ENCODE measurements at places on chromosomes 12 and 14.

DNA sequence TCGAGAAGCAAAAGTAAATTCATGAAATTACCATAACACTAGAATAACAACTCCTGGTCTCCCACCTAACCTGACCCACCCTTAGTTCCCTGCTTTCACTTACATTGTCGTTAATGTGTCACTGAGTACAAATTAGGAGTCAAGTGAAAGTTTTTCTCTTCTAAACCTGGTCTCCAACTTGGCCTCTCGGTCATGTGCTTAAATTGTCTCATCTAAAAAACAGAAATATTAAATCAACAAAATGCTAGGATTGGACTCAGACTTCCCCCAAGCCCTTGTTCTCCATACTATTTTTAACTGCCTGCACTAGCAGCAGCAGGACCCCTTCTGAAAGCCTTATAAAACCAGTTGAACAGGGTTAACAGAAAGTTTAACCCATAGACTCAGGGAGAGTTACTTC is 1.8 kb upstream of the BTG1 start:
- DNase-seq, result peak; percentile 39

GRCh38 chr14:44657203-44657602 is 150.1 kb upstream of the FSCB start:
- no peak for DNase-seq

DNA sequence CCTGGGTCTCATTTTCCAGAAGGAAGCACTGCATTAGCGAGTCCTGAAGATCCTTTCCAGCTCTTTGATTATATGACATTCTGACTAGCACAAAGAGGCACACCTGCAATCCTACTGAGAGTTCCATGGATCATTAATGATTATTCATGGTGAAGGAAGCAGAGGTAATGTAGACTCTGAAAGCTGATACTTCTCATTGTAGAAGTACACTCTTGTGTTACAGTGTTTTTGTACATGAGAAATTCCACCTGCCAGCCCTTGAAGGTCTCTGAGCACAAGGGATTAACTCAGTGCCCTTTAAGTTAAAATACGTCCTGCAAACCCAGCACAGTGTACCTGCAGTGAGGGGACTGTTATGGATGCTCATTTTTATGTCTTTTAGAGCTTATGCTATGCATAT is 558.8 kb upstream of the FBXO33 start:
- no peak for DNase-seq

GRCh38 chr14:63204407-63205043 is at the start of gene RHOJ:
TSS of gene RHOJ (plus strand) at chr14:63204443. CDS start at chr14:63204870, 427 bp downstream.
- DNase-seq, result no peak

GRCh38 chr14:68718023-68718990 is 74.6 kb downstream of the ZFP36L1 start:
- no peak for DNase-seq

DNA sequence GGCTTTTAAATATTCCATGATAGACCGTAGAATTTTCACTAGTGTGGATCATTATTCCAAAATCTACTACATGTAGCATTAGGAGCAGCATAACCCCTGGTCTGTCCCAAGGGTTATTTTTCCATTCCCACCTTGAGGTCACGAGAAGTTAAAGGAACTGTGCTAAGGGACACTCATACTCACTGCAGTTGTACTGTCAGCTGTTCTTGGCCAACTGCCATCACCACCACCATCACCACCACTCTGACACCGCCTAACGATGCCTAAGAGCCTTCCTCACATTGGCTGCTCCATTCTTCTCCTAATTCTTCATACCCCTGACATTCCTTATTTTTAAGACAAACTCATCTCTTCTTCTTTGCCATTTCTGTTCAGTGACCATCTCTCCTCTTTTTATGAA is 13.4 kb upstream of the PTGDR start:
- no peak for DNase-seq

GRCh38 chr14:91138511-91139359 is 24.9 kb downstream of the DGLUCY start:
- DNase-seq, result peak; percentile 79

DNA sequence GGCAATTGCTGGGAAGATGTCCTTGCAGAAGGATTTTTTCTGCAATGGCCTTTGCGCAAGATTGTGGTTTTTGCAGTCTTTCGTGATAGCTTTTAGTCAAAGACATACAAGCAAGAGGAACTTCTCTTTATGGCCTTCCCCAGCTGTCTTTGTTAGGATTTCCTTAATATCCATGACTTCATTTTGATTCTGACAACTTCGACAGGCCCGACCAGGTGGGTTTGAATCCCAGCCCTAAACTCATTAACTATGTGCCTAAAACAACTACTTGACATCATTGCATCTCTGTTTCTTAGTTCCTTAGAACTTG is 13.3 kb upstream of the VRK1 start:
- peak; percentile 91 for DNase-seq

- DNase-seq, result no peak
These were observed 109.6 kb downstream of the RMST start for GRCh38 chr12:97572220-97572619.

- no peak for DNase-seq
These were observed 7.4 kb upstream of the GAS2L3 start for GRCh38 chr12:100565987-100566545.

- DNase-seq, result no peak
These were observed 6.4 kb downstream of the ACTN1 start for GRCh38 chr14:68972507-68973218.

GRCh38 chr14:58639198-58639565 is 1.4 kb downstream of the DACT1 start:
- no peak for DNase-seq

- DNase-seq, result peak; percentile 88
These were observed 18.6 kb downstream of the LGMN start for GRCh38 chr14:92729634-92730358.

GRCh38 chr14:92747701-92748258 is 647 bp downstream of the LGMN start:
- DNase-seq, result no peak

GRCh38 chr14:100140452-100141078 is 18.9 kb downstream of the DEGS2 start:
- DNase-seq, result peak; percentile 92

GRCh38 chr12:99287136-99287535 is 360.4 kb upstream of the GARIN6 start:
- no peak for DNase-seq

DNA sequence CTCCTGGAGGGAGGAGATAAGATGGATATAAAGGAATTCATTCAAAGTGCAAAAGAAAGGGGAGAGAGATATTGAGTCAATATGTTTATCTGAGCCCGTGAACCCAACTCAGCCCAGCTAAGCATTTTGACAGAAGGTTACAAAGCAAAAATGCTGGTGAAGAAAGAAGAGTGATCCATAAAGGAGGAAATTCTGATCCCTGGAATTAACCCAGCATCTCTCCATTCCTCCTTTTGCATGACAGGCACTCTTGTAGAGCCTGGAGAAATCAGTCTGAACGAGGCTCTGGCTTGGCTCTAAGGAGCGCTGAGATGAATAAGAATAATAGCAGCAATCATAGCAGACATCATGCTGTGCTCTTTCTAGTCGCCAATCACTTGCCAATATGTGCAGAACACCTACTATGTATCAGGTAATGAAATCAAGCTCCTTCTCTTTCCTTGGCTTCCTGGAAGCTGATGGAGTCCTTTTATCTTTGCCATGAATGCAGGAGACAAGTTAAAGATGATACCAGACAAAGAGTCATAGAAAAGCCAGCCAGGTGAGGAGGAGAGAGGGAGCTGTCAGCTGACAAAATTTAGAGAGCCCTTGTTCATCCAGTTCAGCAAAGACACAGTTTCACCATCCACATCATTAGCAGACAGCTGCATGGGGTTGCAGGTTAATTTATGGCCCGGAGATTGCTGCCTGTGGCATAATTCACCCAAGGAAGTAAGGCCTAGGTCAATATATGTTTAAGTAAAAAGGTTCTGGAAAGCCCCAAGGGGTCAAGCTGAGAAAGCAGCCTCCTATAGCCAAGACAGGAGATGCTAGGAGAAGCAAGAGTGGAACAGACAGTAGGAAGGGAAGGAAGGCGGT is 476.5 kb upstream of the TBX3 start:
- DNase-seq, result no peak

DNA sequence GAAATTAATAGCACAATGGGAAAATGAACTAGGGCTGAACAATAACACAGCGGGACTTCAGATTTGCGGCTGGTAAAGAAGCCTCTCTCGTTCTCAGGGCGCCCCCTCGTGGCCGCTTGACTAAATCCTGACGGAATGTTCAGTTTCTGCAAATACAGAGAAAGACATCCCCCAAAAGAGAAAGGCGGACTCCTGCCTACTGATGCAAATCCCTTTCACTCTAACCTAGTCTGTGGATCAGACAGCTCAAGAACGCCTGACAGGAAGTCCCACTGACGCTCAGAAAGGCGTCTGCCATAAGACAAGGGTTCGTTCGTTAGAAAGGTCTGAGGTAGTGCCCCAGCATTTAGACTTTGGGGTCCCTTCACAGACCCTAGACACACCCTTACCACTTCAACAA is 2.5 kb downstream of the NUAK1 start:
- DNase-seq, result peak; percentile 83

GRCh38 chr12:93738199-93739058 is 61.3 kb downstream of the CRADD start:
- DNase-seq, result no peak

DNA sequence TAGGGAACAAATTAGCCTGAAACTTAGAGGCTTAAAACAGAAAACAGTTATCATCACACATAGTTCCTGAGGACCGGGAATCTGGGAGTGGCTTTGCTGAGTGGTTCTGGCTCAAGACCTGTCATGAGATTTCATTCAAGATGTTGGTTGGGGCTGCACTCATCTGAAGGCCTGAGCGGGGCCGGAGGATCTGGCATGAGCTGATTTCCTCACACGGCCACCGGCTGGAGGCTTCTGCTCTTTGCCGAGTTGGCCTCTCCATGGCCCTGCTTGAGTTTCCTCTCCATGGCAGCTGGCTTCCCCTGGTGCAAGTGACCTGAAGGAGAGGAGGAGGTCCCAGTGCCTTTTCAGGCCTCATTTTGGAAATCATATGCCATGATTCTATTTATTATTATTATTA is 128.1 kb downstream of the PAPOLA start:
- no peak for DNase-seq

GRCh38 chr14:76488551-76488950 is 112.6 kb downstream of the ESRRB start:
- no peak for DNase-seq

- no peak for DNase-seq
These were observed 169.9 kb downstream of the CACNA1C start for GRCh38 chr12:2222691-2223090.

DNA sequence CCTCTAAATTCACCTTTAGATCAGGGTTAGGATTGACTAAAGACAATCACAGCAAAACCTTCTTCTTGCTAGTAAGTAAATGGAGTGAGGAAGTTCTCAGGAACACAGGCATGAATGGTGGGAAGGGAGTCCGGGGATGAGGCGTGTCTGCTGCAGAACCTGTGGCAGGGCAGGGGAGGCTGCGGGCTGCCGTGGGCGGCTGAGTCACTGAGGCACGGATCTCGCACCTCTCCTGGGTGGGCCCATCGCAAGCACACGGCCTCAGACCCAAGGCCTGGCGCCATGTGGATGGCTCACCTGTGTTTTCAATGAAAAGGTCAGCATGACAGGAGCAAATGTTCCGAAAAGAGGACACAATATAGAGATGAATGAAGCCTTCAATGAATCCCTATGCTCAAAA is 85.4 kb downstream of the PIWIL1 start:
- DNase-seq, result no peak

- no peak for DNase-seq
These were observed 193.0 kb downstream of the CRADD start for GRCh38 chr12:93870020-93870795.

GRCh38 chr12:104280111-104280510 is 23.4 kb upstream of the EID3 start:
- peak; percentile 49 for DNase-seq

GRCh38 chr14:82422230-82422629 is 888.6 kb upstream of the SEL1L start:
- no peak for DNase-seq

- no peak for DNase-seq
These were observed 128.5 kb downstream of the GPR135 start for GRCh38 chr14:59336706-59337105.

DNA sequence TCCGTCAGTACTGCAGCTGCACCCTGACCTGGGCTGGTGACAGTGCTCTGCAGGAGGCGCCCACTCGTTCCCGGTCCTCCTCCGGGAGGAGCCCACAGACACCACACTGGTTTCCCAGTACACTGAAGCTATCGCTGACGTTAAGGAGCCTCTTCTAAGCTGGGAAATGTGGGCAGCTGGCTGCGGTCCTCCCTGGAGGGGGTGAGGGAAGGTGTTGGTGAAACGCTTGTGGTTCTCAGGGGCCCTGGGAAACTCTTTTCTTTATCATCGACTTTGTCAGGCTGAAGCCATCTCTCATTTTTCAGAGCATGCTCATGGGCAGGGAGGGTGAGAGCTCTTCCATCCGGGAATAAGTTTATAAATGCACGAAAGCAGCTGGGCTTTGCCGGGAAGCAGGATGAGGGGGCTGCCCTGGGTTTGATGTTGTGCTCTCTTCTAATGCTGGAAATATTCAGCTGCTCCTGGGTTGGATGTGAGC is 176.0 kb downstream of the CHST11 start:
- no peak for DNase-seq

DNA sequence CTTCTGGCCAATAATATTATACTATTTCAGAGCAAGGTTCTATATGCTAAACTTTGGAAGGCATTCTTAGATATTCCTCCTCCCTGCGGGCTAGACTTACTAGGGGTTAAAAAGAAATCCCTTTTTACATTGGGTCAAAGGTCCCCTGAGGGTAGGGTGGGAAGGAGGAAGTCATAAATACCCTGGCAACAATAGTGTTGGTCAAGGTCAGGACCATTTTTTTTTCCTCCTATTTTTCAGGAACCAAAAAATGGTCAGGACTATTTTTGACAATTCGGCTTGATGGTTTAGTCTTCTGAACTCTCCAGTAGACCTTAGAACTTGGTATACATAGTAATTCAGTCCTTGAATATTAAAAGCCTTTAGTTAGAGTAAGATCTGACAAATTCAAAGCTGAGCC is 4.5 kb upstream of the NANOG start:
- peak; percentile 37 for DNase-seq

DNA sequence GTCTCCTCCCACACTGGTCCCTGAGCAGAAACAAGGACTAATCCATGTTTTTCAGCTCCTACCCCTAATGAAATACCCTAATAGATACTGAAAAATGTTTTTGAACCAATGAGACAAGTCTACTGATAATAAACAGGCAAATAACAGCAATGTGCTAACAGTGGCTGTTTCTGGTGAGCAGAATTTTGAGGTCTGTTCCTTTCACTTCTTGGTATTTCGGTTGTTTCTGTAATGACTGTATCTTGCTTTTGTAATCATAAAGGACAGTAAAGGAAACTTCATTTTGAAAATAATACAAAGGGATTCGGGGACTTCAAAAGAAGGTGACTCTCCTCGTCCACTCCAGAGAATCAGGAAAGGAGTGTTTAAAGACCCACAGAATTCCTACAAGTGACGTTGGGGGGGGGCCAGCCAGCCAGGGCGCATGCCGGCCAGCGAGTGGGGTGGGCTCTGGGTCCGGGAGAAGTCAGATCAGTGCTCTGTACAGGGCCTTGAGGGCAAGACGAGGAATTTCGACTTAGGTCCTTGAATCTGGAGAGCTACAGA is 1.1 kb upstream of the CD9 start:
- DNase-seq, result no peak

Data from NB4 (cell line).